ENCODE measurements at places on chromosomes 6 and 20.

GRCh38 chr6:25050356-25050755 is 114.6 kb upstream of the RIPOR2 start:
- DNase-seq: no peak

DNA sequence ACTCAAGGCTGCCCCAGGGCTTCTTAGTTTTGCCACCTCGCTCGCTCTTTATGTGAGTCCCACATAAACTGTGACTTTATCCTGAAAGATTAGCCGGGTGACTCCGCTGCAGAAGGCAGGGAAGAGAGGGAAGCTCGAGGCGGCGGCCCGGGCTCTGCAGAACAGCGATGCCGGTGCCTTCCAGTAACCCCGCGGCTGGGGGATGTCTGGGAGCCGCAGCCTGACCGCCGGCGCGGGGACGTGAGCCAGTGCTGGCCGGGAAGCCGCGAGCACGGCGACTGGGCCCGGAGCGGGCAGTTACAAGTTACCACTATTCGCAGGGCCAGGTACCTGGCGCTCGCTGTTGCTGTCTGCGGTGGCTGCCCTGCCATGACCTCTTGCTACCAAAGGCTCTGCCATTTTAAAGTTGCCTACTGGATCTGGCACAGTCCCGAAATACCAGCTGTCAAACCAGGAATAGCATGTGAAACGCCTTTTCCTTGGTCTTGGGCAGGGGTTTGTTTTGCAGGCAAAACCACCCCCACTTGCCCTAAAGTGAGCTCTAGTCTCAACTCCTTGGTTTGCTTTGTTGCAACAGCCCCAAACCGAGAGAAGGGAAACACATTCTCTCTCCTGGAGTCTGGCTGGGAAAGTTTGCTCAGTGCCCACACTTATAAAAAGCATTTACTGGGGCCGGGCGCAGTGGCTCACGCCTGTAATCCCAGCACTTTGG is 124.0 kb upstream of the SLC2A12 start:
- no peak for DNase-seq

GRCh38 chr6:87180105-87180728 is 24.9 kb downstream of the ZNF292 start:
- no peak for DNase-seq

GRCh38 chr6:89139509-89140346 is 6.1 kb upstream of the PM20D2 start:
- DNase-seq: no peak

DNA sequence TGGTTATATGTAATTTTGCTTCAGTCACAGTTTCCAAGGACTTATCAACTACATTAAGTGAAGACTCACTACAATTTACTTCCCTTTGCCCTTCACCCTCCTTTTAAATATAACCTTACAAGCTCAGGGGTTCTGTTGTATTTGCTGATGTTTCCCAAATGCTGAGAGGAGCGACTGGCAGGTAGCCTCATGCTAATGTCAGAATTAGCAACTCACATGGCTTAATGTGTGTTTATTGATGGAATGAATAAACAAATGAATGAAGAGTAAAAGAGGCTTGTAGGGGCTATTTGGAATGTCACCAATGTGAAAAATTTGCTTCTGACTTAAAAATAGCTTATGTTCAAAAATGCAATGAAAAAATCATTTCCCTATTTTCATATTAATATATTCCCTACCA is 41.4 kb upstream of the MAP7 start:
- no peak for DNase-seq

GRCh38 chr6:31170600-31170881 is at the start of gene POU5F1:
TSS of gene POU5F1 (minus strand) at chr6:31170682. CDS start at chr6:31170620, 62 bp downstream.
- DNase-seq: no peak

Data from D721Med (cell line).